ENCODE measurements at places on chromosomes 16 and 17.
A peak's percentile ranks its signal among the peaks of the same experiment; 100 is the strongest.

GRCh38 chr16:2614761-2615191, 67.5 kb upstream of the KCTD5 start:
- no peak for DNase-seq

DNA sequence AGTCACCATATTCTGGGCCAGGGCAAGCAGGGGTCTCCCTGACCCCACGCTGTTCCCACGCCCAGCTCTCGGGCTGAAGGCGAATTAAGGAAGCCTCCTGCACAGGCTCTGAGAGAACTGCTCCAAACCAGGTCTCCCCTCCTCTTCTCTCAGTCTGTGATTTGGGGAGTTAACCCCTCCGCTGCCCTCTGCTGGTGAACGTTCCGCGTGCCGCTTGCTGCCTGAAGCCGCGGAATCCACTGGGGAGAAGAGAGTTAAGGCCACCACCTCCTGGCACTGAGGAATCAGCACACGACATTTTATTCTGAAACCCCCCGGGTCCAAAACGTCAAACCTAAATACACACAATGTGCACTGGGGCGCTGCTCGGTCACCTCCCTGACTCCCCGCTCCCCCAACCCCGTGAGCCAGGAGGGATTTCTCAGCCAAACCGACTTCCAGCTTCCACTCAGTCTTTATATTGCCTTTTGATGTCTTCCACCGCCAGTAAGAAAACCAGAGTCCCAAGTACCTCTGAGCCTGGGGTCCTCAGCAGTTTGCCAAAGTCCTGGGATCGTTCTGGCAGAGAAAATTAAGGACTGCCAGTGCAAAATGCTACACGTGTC, 54.4 kb upstream of the RCVRN start:
- DNase-seq: peak; percentile 8

DNA sequence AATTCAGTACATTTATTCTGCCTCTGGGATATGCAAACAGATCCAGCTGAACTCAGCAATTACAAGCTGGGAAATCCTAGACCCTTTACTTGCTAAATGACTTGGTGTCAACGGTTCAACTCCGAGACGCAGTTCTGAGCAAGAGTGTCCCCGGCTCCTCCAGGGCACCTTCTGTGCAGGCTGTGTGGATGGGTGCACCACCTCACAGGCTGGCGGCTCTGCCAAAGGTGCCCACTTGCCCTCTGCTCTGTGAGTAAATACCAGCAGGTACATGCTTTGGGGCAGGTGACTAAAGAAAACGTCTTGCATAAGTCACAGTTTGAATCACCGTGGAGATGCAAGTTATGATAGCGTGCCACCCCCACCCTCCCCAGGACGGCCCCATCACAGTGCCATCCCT, 23.3 kb downstream of the MAP1LC3B start:
- no peak for DNase-seq

DNA sequence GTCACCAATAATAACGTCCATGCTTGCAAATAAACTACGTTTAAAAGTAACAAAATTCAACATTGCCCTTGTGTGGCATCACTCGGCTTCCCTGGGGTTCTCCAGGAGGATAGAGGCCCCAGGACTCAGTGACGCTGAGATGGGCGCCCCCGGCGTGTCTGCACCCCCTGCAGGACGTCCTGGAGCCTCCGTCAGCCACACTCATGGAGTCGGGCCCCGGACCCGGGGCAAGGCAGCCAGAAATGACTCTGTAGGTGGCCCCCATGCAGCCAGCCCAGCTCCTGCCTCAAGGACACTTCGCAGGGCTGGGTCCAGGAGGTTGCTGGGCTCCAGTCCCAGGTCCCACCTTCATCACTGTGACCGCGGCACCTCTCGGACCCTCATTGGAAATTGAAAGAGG, 16.6 kb upstream of the ACSF3 start:
- DNase-seq: no peak

GRCh38 chr17:80408872-80409271, 6.1 kb upstream of the ENDOV start:
- peak; percentile 9 for DNase-seq

- no peak for DNase-seq
Observed at GRCh38 chr16:11561856-11562255, 24.9 kb downstream of the LITAF start.

DNA sequence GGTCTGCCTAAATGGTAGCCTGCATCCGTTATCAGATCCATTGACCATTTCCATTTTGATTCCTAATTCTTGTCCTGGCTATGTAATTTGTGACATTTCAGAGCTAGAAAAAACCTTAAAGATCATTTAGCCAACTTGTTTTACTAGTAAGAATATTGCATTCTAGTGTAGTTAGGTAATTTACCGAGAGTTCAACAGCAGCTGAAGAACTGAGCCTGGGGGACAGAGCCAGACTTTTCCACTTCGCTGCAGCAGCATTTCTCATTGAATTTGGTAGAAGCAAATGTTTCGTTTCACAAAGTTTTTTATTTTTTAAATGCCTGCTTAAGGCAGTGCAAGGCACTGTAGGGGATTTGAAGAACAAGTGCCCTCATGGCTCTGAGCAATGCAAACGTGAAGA, 59.2 kb upstream of the MARCHF10 start:
- DNase-seq: no peak

DNA sequence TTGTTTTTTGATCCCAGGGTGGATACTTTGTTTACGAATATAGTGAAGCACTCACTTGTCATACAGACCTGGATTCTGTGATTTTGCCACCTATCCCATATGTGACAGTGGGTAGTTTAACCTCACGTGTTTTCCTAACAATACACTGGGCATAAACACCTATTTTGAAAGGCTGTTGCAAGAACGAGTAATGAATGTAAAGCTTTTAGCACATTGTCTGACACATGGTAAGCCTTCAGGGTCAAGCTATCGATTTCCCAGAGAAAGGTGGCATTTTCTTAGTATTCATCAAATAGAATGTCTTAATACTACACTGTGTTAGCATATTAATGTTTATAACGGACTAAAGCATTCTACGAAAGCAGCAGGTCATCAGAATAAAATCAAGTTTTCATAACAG, 1.9 kb downstream of the CHTF8 start:
- DNase-seq: no peak

DNA sequence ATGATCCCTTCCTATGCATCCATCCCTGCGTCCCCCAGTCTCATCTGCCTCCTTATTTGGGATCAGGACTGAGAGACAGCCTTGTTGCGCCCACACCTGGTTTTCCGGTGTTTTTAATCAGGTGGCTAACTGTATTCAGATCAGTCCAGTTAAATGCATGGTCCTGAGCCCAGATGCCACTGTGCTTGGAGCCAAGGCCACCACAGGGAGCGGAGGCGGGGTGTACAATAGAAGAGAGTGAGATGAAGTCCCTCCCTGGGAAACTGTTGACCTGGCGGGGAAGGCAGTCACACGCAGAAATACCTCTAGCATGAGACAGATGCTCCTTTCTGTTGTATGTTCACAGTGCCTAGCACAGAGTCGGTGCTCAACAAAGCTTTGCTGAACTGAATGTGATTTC, 6.3 kb downstream of the RCVRN start:
- DNase-seq: no peak

DNA sequence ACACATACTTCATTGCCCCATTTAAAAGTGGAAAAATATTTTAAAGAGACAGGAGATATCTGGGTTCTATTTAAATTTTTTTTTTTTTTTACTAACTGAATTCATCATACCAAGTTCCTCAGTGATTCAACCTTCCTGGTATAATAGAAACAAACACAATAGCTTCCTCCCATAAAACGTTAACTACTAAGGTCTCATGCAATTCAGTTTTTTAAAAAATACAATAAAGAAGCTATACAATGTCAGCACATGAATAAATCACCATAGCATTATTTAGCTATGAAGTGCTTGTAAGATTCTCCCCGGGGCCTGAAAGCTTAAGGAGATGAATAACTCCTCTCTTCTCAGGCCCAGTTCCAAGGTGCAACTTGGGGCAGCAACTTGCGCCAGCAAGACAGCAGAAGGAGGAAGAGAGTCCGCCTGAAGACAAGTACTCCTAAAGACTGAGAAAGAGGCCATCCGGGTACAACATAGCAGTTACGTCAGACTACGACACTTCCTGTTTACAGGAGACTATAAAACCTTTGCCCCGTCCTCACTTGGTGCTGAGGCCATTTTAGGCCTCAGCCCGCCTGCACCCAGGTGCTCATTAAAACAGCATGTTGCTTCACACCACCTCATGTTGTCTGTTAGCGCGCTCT, 81.5 kb downstream of the MYO1D start:
- no peak for DNase-seq

GRCh38 chr17:79046916-79047280, 22.9 kb downstream of the C1QTNF1 start:
- no peak for DNase-seq

- no peak for DNase-seq
Observed at GRCh38 chr16:63774302-63774701, 1347.6 kb downstream of the CDH11 start.

DNA sequence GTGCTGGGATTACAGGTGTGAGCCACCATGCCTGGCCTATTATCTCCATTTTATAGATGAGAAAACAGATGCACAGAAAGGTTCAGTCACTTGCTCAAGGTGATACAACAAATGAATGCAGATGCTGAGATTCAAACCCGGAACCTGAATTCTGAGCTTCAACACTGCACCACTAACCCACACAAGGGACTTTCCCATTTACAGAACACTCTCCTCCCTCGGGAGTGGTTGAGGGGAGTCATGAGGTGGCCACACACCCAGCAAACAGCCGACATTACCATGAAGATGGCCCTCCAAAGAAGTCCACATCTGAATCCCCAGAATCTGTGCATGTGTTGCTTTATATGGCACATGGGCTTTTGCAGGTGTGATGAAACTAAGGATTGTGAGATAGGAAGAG, 9.1 kb downstream of the BCL7C start:
- no peak for DNase-seq

- DNase-seq: no peak
Observed at GRCh38 chr16:87945351-87946042, 5.7 kb upstream of the BANP start.

DNA sequence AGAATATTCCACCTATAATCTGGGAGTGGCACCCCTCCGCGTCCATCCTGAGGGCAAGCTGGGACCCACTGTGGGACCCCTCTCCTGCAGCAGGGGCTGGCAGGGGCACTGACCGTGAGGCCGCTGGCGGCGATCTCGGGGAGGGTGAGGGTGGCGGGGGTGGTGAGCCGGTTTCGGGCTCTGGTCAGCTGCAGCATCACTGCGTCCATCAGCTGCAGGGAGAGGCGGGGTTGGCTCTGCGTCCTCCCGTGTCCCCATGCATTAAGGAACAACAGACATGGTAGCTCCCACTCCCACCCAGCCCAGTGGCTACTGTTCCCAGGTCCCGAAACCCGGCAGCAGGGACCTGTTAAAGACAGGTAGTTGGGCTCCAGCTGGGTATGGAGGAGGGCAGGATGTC, 3.3 kb downstream of the SMIM22 start:
- no peak for DNase-seq

GRCh38 chr16:14196011-14196410, 124.9 kb downstream of the MRTFB start:
- no peak for DNase-seq

GRCh38 chr16:50837324-50837723, 95.4 kb downstream of the CYLD start:
- DNase-seq: no peak

GRCh38 chr17:72460711-72461110, 339.9 kb downstream of the SOX9 start:
- no peak for DNase-seq

- peak; percentile 58 for DNase-seq
Observed at GRCh38 chr17:44533533-44534246, 23.6 kb upstream of the FZD2 start.

DNA sequence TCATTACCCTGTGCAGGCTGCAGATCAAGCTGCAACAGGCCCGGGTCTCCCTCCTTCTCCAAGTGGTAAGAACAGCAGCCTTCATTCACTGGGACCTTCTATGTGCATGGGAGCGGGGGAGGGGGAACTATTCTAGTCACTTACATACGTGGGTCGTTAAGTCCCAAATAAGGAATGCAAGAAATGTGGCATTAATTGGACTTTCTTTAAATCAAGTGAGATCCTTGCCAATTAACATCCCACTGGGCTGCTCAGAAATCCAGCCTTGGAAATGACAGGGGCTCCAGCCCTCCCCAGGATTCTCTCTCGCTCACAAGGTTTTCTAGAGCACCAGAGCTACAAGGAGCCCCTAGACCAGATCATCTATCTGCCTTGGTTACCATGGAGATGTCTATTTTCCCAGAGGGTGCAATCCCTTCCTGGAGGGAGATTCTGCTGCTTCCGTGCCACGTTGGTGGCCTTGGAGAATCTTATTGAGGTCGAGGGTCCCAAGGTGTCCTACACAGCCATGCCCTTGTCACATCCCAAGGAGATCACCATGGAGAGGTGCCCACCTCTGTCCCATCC, 5.2 kb upstream of the EIF1 start:
- no peak for DNase-seq

DNA sequence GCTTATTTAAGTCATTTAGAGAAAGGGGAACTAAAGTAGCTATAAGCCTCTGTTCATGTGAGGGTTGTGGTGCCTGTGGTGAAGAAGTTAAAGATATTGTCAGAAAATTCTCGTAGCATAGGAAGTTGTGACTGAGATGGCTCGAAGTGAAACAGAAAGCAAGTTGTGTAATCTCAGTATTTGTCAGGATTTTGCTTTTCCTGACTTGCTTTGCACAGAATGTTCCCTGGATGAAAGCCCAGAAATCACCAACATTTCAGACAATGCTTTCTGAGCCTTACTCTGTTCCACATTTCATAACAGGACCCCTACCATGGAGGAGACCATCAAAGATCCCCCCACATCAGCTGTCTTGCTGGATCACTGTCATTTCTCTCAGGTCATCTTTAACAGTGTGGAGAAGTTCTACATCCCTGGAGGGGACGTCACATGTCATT, 10.6 kb downstream of the CALCOCO2 start:
- no peak for DNase-seq

DNA sequence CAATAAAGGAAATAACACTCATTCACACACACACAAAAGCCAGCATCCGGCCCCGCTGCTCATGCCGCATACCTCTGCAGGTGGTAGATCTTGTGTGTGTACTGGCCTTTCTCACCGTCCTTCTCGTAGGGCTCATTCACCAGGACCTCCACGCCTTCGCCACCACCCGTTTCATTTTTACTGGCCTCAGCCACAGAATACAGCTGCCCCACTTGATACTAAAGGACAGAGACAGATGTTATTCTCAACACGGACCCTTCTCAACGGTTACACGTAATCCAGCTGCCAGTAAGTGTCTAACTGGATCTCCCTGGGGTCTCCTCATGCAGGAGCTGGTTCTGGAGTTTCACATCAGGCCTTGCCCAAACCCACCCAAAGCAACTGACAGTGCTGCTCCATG, 9.7 kb downstream of the PITPNA start:
- no peak for DNase-seq

GRCh38 chr16:50692999-50693781, at the start of gene NOD2:
Gene NOD2 (plus strand): TSS chr16:50693606. CDS start chr16:50699496, 5,890 bp downstream.
- no peak for DNase-seq

DNA sequence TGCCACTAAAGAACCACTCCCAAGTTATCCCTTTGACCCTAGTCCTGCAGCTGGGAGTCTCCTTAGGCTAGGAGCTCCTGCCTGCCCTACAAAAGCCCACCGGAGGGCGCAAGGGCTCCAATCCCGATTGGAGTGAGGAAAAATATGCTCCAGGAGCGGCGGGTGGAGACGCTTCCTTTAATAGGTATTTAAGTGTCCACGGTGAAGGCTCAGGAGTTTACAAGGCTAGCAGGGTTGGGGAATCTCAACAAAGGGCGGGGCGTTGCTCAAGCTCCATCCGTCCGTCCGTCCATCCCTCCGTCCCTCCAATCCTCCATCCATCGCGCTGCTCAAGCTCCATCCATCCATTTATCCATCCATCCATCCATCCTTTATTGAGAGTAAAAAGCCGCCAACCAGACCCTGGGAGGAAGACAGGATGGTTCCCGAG, 556 bp upstream of the SPNS1 start:
- DNase-seq: peak; percentile 44

Measured in RCC 7860 (cell line).